ENCODE measurements at places on chromosomes 11 and 22. TPM values are rescaled to one million over a fixed set of nuclear protein-coding genes. Genes with fewer than 3 reads are reported as not detected.

The ISX gene
- total RNA-seq = not detected

The MS4A4E gene
- 0.88 TPM for total RNA-seq

The CSF2RB gene
- total RNA-seq = 6.1 TPM

The DEAF1 gene
- total RNA-seq = 23.2 TPM

The LRRC74B gene
- total RNA-seq = 0.04 TPM

The MICALL1 gene
- total RNA-seq = 106 TPM

The DMC1 gene
- 1.1 TPM for total RNA-seq

The USP2 gene
- total RNA-seq = 4.8 TPM

The OR51B2 gene
- total RNA-seq = not detected

- no peak for DNase-seq
Observed at GRCh38 chr11:1718326-1718725, 21.3 kb downstream of the KRTAP5-6 start.

- DNase-seq = no peak
Observed at GRCh38 chr11:45089676-45090499, 56.6 kb upstream of the PRDM11 start.

- no peak for DNase-seq
Observed at GRCh38 chr11:115891581-115891980, 387.4 kb upstream of the CADM1 start.

GRCh38 chr11:1117992-1118391 is 39.8 kb upstream of the MUC5AC start:
- no peak for DNase-seq

GRCh38 chr22:37088108-37088605 is 21.4 kb downstream of the TMPRSS6 start:
- no peak for DNase-seq

DNA sequence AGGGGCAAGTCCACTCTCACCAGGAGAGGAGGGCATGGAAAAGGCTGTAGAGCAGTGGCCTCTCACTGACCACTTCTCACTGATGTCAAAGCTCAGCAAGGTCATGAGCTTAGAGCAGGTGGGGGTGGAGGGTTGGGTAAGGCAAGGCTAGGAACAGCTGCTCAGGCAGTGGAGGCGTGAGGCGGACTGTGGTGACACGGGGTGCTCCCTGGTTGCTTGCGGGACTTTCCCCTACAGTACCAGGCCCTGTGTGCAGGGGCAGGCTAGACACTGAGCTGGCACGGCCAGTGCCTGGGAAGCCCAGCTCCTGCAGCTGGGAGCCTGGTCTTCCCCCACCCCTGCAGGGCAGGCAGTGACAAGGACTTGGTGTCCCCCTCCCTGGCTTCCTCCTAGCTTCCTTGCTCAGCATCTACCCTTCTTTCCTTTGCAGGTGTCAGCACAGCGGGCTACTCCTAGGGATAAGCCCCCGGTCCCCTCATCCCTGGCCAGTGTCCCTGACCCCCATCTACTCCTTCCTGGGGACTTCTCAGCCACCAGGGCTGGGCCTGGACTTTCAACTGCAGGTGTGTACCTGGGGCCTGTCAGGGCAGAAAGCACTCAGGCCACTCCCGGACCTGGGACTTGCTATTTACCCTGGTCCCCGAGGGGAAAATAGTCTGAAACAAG is 45.6 kb downstream of the PISD start:
- no peak for DNase-seq

GRCh38 chr22:48607901-48608662 is 1219.6 kb downstream of the BRD1 start:
- DNase-seq = no peak

GRCh38 chr11:29261831-29262230 is 755.0 kb downstream of the KCNA4 start:
- DNase-seq = no peak

DNA sequence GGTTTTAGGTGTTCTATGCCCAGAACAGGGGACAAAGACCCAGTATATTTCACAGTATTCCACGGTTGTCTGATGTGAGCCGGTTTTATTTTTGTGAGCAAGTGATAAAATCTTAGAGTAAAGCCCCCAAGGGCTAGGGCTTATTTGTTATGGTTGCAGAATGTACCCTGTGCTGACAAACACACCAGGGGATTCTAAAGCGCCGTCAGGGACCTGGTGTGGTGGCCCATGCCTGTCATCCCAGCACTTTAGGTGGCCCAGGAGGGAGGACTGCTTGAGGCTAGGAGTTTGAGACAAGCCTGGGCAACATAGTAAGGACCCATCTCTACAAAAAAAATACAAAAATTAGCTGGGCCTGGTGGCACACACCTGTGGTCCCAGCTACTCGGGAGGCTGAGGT is 22.8 kb downstream of the MRPL21 start:
- no peak for DNase-seq

GRCh38 chr11:108880510-108880909 is 215.6 kb downstream of the DDX10 start:
- no peak for DNase-seq

- DNase-seq = no peak
Observed at GRCh38 chr11:103849366-103849765, 187.1 kb upstream of the DDI1 start.

DNA sequence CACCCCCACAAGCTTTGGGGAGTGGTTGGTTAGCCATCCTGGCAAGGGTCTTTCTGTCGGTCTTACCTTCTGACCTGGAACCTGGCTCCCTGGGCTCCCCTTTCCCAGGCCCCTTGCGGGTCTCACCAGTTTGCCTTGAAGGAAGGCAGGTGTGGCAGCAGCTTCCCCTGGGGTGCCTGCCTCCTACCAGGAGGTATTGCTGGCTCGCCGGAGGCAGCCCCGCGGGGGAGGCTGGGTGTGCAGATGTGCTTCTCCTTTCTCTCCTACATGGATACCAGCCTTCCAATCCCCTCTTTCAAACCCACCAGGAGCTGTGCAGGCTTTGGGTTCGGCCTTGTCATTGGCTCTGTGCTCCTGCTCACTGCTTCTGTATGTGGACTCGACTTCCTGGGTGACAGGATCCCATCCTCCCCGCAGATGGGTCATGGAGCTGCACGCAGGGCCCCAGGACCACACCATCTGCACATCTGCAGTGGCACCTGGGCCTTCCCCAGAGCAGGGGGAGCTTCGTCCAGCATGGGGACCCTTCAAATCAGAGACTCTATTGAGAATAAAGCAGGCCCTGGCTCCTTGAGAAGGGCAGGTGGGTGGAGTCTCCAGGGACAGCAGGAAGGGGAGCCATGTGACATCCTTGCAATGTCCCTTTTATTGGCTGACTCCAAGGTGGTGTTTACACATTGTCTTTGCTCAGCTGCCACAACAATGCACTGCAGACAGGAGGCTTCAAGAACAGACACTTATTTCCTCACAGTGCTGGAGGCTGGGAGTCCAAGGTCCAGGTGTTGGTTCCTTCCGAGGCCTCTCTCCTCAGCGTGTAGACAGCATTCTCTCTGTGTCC is 592.0 kb downstream of the BRD1 start:
- no peak for DNase-seq

GRCh38 chr11:31779374-31779791 is 31.7 kb downstream of the PAX6 start:
- no peak for DNase-seq

DNA sequence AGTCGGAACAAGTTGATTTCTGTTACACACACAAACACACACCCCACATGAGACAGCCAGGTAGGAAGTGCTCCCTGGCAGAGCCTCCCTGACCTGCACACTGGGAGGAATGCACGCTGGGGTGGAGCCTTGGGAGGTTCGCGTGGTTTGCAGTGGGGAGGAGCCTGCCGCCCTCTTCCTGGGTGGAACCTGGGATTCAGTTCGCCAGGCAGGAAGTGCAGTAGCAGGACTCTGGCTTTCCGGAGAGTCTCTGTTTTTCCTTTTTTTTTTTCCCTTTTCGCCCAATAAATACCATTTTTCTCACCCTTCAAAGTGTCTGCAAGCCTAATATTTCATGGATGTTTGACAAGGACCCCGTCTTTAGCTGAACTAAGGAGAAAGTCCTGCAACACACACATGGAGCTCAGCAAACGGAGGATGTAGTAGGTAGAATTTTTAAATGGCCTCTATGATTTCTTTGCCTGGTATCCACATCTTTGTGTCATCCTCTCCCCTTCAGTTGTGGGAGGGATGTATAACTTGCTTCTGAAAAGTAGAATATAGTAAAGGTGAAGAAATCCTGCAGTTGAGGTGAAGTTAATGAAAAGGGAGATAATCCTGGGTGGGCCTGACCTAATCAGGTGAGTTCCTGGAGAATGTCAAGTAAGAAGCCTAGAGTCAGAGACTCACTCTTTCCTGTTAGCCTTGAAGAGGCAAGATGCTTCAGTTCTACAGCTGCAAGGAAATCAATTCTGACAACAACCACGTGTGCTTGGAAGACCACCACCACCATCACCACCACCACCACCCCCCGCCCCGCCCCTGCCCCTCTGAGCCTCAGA is 72.9 kb downstream of the PIWIL4 start:
- no peak for DNase-seq

DNA sequence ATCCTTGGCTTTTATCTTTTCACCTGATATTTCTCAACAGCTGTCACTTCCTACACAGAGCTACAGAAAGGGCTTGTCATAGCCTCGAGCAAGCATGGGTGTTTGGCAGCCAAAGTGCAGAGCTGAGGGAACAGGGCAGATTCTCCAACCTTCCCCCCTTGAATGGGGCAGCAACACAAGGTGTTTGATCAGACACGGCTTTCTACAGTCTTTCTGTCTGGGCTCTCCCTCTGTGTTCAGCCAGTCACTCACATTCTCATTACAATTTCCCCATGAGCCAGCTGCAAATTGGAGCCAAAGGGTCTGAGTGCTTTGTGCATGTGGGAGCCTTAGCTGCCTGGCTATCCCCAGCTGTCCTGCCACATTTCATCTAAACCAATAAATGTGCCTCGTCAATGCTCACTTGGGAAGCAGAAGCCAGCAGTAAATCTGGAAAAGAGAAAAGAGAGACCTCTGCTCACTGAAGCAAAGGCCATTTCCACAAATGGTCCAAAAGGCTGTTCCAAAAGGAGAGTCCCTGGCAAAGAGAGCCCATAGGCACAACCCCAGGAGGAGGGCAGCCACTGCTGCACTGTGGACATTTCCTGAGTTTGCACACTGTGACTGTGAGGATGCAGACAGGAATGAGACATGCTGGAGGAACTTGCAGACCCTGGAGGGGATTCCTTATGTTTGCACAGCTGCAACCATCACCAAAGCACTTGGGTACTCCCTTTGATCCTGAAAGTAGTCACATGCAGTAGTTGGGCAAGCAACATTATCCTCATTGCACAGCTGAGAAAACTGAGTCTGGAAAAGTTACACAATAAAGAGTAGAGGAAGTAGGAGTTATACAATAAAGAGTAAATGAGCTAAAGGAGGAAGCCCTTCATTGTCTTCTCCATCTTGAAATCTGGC is 186.8 kb downstream of the FAM181B start:
- DNase-seq = no peak

DNA sequence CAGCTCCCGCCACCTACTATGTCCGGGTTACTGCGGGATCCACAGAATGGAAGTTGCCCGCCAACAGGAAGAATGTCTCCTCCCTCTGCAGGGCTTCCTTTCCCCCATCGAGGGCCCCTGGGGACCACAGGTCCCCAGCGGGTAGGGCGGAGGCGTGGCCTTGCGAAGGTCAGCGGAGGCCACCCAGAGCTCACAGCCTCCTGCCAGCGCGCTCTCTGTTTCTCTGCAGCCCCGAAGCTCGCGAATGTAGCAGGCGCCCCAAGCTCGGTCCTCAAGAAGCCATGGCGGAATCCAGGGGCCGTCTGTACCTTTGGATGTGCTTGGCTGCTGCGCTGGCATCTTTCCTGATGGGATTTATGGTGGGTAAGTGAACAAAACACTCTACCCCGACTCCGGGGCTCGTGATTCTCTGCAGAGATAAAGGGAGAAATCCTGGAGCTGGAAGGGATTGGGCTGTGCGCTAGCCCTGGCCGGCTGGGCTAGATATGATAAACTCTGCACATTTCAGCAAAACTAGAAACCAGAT is at the start of gene NAALAD2:
NAALAD2 (plus strand) TSS at position 186 of the 526 bp plus-strand sequence; CDS start at position 282, 96 bp downstream.
- no peak for DNase-seq

- DNase-seq = no peak
Observed at GRCh38 chr11:125925804-125926203, 20.0 kb upstream of the VSIG10L2 start.

DNA sequence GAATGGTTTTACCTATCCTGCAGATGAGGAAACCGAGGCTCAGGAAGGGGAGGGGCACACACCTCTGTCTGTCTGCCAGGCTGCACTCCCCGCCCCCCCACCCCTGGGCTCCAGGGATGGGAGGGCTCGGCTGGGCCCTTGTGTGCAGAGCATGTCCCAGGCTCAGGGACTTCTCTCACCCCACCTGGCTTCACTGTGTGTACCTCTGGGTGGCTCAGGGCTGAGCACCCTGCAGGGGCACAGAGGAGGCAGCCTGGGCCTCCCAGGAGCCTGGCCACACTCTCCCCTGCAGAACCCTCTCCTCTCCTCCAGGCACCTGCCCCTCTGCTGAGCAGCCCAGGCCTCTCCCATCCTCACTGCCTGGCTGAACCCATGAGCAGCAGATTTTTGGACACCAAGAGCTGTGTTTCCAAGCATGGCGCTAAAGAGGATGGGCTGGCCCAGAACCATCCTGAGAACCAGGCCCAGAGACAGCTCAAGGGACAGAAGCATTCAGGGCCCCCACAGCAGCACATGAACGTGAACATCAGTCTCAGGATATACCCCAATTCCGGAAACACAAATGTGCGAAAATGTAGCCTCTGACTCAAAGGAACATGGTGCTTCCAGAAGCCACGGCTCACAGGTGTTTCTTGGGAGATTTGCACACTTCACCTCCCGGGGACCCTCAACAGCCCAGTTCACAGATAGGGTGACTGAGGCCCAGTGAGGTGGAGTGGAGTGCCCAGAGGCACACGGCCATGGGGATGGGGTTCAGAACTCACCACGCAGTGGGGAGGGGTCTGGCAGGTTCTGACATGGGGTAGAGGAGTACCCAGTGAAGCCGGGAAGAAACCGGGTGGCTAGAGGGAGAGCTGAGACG is 10.5 kb downstream of the EMID1 start:
- no peak for DNase-seq

GRCh38 chr11:612201-612960 is 3.4 kb downstream of the IRF7 start:
- DNase-seq = no peak

DNA sequence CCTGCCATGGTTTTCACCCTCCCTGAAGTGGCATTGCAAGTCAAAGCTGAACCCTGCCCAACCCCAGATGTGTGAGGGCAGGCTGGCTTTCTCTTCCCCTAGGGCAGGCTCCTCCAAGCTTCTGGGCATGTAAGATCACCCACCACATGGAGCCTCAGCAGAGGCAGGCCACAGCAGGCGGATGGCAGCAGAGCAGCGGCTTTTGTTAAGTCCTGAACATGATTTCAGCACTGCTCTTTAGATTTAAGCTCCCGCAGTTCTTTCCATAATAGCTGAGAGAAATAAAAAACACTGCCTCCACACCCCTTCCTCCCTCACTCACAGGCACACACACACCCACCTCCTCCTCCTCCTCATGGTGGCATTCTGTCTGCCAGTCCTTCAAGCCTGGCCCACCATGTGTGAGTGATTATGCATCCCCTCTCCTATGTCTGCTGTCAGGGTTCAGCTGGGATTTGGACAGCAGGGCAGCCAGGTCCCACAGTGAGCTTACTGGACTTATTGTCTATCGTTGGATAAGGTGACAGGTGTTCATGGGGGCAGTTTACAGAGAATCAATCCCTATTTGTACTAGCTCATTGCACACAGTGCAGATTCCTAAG is 5.0 kb upstream of the NTM start:
- no peak for DNase-seq

All from esophagus squamous epithelium (tissue), 5 donors.